NCI-H526 treated with DMSO at 0.1 percent for 48 hours (cell line): ENCODE measurements at places on chromosomes 3 and 15.

GRCh38 chr3:11829416-11829815 lies 17.3 kb downstream of the TAMM41 start:
- no peak for DNase-seq

DNA sequence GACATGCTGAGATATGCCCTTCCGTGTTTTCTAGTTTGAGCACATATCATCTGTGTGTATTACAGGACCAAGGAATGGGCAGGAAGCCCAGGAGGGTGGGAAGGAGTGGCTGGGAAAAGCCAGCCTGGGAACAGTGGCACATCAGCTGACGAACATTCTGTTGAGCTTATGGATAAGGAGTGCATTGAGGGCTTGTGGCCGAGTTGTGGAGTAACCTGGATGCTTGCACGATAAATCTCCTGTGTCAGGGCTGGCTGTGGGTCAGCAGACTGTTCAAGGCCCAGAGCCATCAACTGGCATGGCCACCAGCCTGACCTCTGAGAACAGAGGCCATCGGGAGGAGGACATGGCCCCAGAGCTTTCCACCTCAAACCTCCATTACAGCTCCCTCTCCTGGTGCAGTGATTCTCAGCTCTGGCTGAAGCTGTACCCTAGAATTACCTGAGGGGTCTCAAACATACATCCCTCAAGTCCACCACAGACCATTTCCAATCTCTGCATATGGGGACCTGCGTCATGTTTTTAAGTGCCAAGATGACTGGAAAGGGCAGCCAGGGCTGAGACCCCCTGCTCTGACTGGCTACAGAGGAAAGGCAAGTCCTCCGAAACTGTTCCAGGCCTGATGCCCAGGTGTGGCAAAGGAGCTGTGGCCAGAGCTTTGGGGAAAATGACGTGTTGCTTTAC lies 4.8 kb upstream of the VILL start:
- no peak for DNase-seq

DNA sequence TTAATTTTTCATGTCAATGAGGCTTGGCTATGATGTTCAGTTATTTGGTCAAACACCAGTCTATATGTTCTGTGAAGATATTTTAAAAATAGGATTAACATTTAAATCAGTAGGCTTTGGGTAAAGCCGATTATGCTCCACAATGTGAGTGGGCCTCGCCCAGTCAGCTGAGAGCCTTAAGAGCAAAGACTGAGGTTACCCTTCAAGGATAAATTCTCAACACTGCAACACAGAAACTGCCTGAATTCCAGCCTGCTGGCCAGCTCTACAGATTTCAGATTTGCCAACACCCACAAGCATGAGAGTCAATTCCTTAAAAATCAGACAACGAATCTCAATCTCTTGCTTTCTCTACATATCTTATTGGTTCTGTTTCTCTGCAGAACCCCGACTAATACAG lies 188.3 kb downstream of the PLCH1 start:
- no peak for DNase-seq

GRCh38 chr3:148720873-148721272 lies 23.2 kb downstream of the AGTR1 start:
- no peak for DNase-seq

DNA sequence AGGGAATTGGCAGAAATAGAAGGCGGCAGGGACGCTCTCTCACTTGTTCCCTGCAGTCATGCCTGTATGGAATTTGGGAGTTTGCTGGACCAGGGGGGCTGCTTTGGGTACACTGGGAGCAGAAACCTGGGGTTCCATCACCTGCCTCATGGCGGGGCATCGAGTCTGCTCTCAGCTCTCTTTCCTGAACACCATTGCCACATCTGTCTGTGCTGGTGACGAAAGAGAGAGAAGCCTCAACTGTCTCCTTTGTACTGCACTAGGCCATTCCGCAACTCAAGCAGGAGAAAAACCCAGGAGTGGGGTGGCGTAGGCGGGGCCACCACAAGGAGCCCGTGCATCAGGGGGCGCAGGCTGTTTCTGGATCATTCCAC lies 14.0 kb downstream of the TMEM158 start:
- no peak for DNase-seq

DNA sequence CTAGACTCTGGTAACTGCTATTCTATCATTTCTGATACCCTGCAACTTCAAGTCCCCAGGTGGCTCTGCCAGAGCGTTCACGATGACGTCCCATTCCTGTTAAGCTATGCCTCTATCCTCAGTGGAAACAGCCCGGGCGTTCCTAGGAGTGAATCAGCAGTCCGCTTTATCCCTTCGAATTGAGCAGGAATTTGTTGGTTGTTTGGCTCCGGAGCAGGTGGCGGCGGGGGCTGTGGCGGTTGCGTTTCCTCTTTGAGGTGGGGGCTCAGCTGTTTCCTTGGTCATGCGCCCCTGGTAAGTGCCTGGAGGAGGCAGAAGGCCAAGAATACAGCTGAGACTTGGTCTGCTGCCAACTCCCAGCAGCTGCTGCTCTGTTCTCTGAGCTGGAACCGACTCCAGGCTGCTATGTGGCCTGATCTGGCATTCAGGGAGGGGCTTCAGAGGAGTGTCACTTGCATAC lies 25.2 kb downstream of the ARPP21 start:
- peak; percentile 64 for DNase-seq

GRCh38 chr15:48388016-48388851 lies 57.0 kb downstream of the DUT start:
- DNase-seq, result no peak
